G401 (cell line): ENCODE measurements at places on chromosomes 4 and X. TPM values are rescaled to one million over a fixed set of nuclear protein-coding genes. Genes with fewer than 3 reads are reported as not detected.

The IQCM gene
- not detected in 2 replicates for total RNA-seq

- no peak for DNase-seq
Observed at GRCh38 chrX:41889317-41890025, 33.9 kb downstream of the CASK start.

GRCh38 chrX:74389016-74389722 lies 32.1 kb upstream of the SLC16A2 start:
- DNase-seq = no peak

DNA sequence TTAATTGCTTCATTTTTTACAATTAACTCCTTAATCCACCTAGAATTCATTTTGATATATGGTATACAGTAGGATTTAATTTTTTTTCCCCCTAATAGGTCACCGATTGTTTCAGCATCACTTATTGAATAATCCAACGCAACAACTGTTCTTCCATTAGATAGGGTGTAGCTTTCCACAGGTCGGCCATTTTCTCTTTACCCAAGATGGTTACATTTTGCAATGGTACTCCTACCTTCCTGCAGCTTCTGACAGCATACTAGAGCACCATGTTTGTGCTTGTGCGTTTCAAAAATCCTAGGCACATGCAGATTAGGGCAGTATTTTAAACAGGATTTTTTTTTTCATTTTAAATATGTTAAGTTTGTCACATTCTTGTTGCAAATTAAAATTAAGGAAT lies 2.3 kb downstream of the LINC00632 start:
- peak; percentile 45 for DNase-seq

GRCh38 chrX:153321381-153322124 lies at the start of gene PNMA6F:
PNMA6F (minus strand) TSS chrX:153321767; CDS start chrX:153320674, 1,093 bp downstream.
- no peak for DNase-seq

GRCh38 chr4:77959566-77960338 lies 97.1 kb downstream of the MRPL1 start:
- DNase-seq = peak; percentile 28

DNA sequence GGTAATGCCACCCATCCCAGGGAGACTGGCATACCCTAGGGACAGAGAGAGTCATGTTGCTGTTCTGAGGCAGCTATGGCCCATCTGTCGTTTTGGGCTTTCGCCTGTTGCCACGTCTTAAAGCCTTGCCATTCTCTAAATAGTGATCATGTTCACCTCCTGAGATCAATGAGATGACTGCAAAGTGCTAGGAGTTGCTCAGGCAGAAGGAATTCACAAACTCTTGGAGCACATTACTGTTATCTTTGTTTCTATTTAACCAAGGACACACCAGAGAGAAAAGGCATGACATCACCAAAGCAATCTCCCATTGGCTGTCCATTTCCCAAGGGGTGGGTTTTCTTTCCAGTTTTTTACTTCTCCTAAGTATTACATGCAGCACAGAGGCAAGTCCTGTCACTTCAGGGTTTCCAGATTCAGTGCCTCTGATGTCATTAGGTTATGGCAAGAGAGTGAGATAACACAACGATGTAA lies 37.1 kb upstream of the SETD7 start:
- no peak for DNase-seq

The MAGEA9B gene
- total RNA-seq = not detected in 2 replicates

GRCh38 chr4:184451726-184452125 lies 22.6 kb downstream of the IRF2 start:
- DNase-seq = no peak

The DCAF12L2 gene
- total RNA-seq = not detected in 2 replicates

The NDST3 gene
- total RNA-seq = not detected in 2 replicates

DNA sequence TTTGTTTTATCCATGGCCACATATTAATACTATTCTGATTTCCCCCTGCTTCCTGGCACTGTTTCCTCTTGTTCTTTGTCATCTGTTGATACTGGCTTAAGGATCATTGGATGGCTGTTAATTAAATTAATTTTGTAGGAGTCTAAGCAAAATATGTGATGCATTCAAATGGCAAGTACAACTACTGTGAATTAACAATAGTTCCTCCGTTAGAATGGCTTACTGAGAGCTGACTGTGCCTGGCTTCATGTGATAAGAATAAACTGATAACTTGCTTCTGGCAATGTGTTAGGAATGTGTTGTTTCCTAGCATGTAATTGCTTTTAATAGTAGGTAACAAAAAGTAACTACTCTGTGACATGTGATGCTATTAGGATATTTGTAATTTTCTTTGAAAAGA lies 98.5 kb downstream of the RPA4 start:
- no peak for DNase-seq

GRCh38 chr4:175424111-175424510 lies 388.0 kb downstream of the GPM6A start:
- no peak for DNase-seq

The AFP gene
- not detected in 2 replicates for total RNA-seq

DNA sequence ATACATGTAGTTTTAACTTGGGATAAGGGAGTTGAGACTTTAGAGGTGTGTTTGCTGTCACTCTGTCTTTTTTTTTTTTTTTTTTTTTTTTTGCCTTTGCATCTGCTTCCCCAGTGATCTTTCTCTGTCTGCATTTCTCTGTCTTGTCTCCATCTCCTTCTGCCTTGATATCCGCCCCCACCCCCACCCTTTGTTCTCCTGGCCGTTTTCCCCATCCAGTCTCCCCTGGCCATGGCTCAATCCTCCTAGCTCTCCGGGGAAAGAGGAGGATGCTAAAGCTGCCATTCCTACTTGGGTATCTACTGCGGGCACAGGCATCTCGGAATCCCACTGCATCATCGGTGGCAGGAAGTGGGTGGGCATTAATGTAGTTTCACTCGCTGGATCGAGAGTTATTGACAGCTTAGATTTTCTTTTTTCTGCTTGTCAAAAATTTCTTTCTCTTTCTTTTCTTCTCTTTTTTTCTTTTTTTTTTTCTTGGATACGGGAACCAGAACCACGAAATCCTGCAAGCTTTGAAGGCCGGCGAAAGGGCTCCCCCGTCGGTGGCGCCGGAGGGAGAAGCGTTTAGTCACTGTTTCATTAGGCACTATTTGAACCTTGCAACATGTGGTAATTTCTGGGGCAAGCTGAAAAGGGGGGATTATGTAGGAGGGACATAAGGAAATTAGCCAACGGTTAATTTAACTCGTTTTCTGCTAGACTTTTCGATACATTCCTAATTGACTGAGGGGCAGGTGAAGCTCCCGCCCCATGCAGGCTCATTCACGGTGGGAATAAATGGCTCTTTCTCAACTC lies 8.2 kb downstream of the GSX2 start:
- DNase-seq = no peak

The KLHL4 gene
- not detected in 2 replicates for total RNA-seq
